Muscle of arm (tissue), 14 donors: ENCODE measurements at places on chromosomes 13 and 19. TPM values are rescaled to one million over a fixed set of nuclear protein-coding genes. Genes with fewer than 3 reads are reported as not detected.

Gene ODAD3
- 0.33 TPM for polyA plus RNA-seq

Gene ADGRE3
- 0.13 TPM for polyA plus RNA-seq

Gene KIR3DL1
- not detected for polyA plus RNA-seq

Gene ICAM4
- 0.22 TPM for polyA plus RNA-seq

Gene JAK3
- 0.60 TPM for polyA plus RNA-seq

Gene CRTC1
- not detected for polyA plus RNA-seq

Gene RASIP1
- 39.6 TPM for polyA plus RNA-seq

Gene SLC15A1
- 31.5 TPM for polyA plus RNA-seq

Gene SHD
- 91.9 TPM for polyA plus RNA-seq

Gene PLEKHF1
- 5.2 TPM for polyA plus RNA-seq

Gene CGB2
- polyA plus RNA-seq, result not detected

Gene SLC7A9
- 0.58 TPM for polyA plus RNA-seq

Gene GGN
- polyA plus RNA-seq, result 0.32 TPM

GRCh38 chr19:35000647-35001501 lies 751 bp downstream of the GRAMD1A start:
- DNase-seq, result no peak

GRCh38 chr13:28324181-28324789 lies 170.6 kb downstream of the FLT1 start:
- no peak for DNase-seq

DNA sequence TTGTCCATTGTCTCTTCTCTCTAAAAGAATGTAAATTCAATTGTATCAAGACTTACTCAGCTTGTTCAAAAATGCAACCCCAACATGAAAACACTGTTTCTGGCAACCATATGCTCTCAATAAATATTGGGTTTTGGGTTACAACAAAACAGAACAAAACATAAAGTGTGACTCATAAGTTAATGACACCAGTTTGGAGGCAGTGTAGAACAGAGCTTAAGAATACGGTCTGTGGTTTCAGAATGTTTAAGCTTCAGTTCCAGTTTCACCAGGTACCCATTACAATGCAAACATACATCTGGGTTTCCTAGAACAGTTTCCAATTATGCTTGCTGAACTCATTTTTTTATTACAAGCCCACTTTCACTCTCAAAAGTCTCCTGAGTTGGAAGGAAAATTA lies 285.8 kb upstream of the PCDH9 start:
- DNase-seq, result no peak

DNA sequence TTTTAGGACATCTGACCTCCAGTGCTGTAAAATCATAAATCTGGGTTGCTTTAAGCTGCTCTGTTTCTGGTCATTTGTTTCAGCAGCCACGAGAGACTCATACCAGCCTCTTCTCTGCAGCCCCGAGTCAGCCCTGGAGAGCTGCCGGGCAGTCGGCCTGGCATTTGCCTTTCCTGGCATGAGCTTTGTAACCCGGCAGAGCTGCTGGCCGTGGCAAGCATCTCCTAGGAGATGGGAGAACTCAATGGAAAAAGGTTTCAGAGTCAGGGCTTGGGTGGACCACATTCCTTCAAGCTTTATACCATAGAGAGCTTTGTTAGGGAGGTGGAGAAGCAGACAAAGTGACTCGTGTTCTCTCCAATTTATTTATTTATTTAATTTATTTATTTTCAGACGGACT lies 21.6 kb upstream of the CCL25 start:
- DNase-seq, result no peak

GRCh38 chr19:33273881-33274662 lies 28.3 kb downstream of the CEBPA start:
- DNase-seq, result peak; percentile 36

DNA sequence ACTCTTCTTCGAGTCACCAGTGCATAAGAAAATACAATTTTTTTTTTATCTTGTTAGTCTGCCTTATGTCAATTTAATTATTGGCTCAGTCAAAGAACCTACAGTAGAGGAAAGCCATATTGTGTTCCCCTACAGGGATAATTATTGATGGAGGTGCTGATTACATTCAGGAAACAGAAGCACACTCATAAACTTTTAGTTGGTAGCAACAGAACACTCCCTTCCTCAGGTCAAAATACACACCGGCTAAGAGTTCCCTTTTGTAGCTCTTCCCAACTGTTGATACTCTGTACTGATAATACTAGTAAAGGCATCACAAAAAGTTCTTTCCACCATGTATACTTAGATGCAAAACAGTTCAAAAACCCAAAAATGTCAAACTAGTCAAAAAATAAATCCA lies 18.4 kb downstream of the FOXO1 start:
- DNase-seq, result no peak

- DNase-seq, result peak; percentile 89
Observed at GRCh38 chr19:52453324-52454094, at the start of gene ZNF578. TSS of gene ZNF578 (plus strand) at chr19:52453553. CDS start at chr19:52501846, 48,293 bp downstream.

DNA sequence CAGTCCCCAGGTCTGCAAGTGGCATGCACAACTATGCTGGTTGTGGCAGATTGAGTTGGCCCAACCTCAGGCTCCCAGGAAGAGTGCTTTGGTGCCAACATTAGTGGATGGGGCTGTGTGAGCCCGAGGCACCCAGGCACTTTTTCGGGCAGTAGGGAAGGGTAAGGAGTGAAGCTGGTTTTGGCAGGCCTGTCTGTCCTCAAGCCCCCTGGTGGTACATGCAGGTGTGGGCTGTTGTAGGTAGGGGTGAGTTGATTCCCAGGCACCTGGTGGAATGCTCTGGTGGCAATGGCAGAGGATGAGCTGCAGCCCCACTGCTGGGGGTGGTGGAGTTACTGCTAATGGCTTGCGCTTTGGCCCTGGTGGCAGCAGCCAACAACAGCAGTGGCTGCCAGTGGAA lies 723.7 kb upstream of the SLITRK1 start:
- no peak for DNase-seq

DNA sequence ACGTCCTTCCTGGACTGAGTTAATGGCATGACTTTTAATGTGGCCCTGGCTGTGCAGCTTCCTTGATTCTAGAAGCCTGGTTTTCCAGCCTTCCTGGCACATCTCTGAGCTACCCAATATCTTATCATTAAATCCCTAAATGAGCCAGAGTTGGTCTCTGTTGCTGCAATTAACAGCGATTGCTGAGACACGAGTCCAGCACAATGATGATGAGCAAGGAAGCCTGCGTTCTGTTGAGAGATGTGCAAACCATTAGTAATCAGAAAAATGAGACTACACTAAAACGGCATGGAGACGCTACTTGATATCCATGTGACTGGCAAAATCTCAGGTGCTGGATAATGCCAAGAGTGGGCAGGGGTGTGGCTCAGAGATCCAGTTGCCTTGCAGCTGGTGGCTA lies 26.2 kb downstream of the GPR42 start:
- no peak for DNase-seq

- no peak for DNase-seq
Observed at GRCh38 chr19:5086725-5087439, 118.0 kb downstream of the KDM4B start.

- no peak for DNase-seq
Observed at GRCh38 chr13:43242040-43242439, 218.7 kb downstream of the DNAJC15 start.

GRCh38 chr13:107835339-107836018 lies 379.9 kb downstream of the LIG4 start:
- DNase-seq, result no peak

- no peak for DNase-seq
Observed at GRCh38 chr13:48132961-48133360, 38.1 kb upstream of the MED4 start.

GRCh38 chr19:52336791-52337381 lies 843 bp downstream of the ZNF610 start:
- peak; percentile 13 for DNase-seq

GRCh38 chr19:5360003-5360780 lies 19.6 kb upstream of the PTPRS start:
- DNase-seq, result no peak

GRCh38 chr19:5977222-5977784 lies 637 bp downstream of the RANBP3 start:
- DNase-seq, result no peak

GRCh38 chr19:43618921-43619261 lies 538 bp downstream of the ZNF428 start:
- DNase-seq, result peak; percentile 38

DNA sequence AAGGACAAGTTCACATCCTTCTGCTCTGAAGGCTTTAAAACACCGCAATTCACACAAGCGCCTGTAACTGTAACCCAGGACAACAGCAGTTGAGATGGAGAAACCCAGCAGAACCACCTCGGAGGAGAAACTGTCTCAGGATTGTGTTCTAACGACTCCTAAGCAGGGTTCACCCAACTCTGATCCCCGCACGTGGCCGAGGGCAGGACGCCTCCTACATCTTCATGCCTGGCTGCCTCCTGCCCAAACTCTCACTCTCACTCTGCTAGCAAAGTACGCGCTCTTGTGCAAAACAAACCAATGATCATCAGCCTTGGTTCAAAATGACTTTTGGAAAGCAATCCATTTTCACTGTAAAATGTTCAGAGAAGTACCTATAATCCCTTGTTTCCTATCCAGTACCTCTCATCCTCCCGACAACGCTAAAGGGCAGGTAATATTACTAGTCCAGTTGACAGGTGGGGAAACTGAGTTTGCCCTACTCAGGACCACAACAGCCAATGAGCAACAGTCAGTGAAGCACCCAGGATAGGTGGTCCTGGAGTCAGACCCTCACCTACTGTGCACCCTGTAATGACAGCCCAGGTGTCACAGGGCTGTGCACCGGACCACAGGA lies 25.6 kb downstream of the EPS15L1 start:
- no peak for DNase-seq

- no peak for DNase-seq
Observed at GRCh38 chr13:73248711-73249580, 190.1 kb downstream of the KLF5 start.

- no peak for DNase-seq
Observed at GRCh38 chr13:43861863-43862262, 17.7 kb downstream of the CCDC122 start.

DNA sequence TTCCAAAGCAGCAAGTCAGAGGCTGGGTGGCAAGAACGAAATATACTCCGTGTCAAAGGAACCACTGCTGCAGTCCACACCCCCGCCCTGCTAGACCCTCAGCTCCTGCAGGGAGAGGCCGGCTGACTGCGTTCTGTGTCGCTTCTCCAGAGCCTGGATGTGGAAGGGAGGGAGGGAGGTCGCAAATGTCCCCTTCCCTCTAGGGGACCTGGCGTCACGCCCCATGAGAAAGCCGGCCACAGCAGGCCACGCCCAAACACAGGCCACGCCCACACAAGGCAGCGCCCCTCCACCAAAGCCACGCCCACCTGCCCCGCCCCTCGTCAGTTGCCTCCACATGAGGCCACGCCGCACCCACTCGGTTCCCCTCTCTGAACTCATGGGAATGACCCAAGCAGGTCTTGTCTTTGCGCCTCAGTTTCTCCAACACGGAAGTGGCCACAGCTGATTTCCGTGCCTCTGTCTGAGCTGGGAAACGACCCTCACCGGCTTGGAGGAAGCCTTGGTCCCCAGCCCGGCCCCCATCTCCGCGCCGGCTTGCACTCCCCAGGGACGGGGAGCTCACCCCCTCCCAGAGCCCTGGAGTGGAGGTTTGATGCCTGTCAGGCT lies 38.4 kb upstream of the TCF3 start:
- no peak for DNase-seq

- no peak for DNase-seq
Observed at GRCh38 chr13:47146136-47146535, 249.3 kb upstream of the HTR2A start.
